Inflammatory macrophage (primary cell): ENCODE measurements at places on chromosomes 12 and 14.

DNA sequence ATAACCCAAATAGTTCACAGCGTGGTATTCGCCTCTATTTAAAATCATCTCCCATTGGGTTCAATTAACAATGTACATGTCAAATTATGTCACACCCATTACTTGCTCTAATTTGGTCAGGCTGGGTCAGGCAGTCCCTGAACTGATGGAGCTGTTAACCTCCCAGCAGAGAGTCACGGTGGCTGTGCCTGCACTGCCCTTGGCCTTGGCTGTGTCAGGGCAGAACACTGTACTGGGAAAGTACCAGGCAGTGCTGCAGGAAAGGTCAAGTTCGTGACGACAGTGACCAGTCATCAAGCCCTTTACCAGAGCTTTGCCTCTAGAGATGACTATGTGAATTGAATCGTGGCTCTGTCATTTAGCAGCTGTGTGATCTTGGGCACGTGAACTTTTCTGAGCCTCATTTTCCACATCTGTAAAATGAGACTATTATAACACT lies 100.0 kb downstream of the ARF6 start:
- peak; percentile 51 for DNase-seq

DNA sequence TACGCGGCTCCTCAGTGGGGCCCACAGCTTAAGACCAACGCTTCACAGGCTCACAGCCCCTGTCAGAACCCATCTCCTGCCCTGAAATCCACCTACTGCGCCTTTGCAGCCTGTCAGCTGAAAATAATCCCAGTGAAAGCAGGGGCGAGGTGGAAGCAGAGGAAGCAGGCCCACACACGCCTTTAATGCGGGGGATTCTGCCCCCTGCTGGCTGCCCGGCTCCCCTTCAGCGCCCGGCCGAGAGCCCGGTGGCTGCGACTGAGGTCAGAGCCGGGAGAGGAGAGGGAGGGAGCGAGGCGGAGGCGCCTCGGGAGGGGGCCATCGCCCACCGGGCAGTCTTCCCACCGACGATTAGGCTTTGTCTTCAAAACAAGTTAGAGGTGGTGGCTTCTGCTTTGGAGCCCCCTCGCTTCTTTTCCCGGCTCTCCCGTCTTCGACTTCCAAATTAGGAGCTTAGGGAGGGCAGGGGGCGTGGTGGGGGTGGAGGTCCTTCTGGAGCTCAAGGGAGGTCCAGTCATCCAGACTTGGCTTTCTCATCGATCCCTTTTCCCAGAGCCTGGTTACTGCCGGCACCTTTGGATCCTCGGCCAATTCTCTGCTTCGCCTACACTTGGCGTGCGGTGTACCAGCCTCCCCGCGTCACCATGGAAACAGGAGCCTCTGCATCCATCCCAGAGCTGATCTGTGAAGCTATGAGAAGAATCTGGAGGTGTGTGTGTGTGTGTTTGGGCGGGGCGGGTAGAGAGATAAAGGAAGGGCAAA lies 25.2 kb upstream of the RND1 start:
- peak; percentile 73 for DNase-seq

DNA sequence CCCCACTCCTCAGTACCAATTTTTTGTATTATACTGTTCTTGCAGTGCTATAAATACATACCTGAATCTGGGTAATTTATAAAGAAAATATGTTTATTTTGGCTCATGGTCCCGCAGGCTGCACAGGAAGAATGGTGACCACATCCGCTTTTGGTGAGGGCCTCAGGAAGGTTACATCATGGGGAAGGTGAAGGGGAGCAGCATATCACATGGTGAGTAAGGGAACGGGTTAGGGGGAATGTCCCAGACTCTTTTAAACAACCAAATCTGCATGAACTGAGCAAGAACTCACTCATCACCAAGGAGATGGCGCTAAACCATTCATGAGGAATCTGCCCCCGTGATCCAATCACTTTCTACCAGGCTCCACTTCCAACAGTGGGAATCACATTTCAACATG lies 40.0 kb downstream of the OSBPL8 start:
- peak; percentile 27 for DNase-seq

DNA sequence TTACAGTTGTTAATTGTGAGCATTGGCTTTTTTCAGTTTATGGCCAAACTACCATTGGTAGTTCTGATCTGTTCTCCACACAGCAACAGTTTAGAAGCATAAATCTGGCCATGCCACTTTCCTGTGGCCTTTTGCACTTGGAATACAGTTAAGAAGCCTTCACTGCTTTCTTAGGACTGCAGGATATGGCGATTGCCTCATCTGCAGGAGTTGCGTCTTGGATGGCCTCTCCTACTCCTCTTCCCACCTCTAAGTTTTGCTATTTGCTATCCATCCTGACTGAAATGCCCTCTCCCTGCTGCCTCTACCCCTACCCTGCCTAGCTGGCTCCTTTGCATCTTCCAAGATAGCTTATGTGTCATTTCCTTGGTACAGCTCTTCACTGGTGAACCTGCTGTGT lies 12.8 kb upstream of the BMAL2 start:
- DNase-seq = no peak
